ENCODE measurements at places on chromosomes 3 and 15.

- H3K27me3 ChIP-seq = no peaks in the 10 kb centered on the region
- no peaks in the 10 kb centered on the region for H3K36me3 ChIP-seq
- H3K27ac ChIP-seq = no peak overlapping the region
- no peaks in the 10 kb centered on the region for H3K4me1 ChIP-seq
- peak; percentile 8 for DNase-seq
Observed at GRCh38 chr15:63296195-63296594, 18.8 kb downstream of the APH1B start.

DNA sequence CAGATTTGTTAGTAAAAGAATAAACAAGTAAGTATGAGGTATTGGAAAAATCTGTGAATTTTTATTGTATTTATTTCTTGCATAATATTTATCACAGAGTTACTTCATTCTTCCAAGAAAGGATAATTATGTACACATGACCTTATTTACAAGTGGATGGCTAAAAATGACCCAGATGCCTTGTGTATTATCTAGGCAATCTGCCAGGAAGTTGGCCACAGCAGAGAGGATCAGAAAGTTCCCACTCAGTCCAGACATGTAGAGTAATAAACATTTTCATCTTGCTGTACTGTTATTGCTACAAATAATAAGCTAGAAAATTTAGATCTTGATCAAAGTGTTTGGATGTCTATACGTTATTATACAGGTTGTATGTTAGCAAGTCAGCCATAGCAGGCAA lies 317.1 kb downstream of the EPHA6 start:
- H3K27ac ChIP-seq = no peak overlapping the region
- no peaks in the 10 kb centered on the region for H3K4me1 ChIP-seq
- DNase-seq = no peak

DNA sequence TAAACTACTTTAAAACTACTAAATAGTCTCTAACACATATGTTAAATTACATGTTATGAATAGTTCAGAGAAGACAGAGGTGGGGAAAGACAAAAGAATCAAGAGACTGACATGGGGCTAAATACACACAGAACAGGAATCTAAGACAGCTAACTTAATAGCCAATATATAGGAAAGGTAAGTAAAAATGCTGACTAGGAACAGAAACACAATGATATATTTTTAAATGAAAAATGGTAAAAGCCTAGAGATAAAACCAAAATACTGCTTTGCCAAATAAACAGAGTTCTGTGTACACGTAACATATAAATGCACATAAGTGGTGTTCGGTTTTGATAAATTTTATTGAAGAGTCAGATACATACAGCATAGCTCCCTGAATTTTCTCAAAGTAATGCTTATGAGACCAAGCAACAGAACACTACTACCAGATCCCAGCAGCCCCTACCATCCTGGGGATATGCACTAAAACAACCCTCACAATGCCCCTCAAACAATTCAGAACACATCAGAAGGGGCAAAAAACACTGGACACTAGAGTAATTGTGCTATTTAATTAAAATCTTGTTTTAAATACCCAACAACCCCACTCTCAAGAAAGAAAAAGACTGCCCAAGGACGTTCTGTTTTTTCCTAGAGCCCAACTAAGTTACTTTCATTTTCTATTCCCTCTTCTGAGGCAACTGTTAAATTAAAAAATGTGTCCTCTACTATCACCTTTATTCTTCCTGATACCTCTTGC lies 121.1 kb downstream of the ADAM10 start:
- no peaks in the 10 kb centered on the region for H3K27me3 ChIP-seq
- H3K36me3 ChIP-seq = peaks cover 19% of the 10 kb centered on the region
- H3K27ac ChIP-seq = peak overlapping the region; percentile 77

DNA sequence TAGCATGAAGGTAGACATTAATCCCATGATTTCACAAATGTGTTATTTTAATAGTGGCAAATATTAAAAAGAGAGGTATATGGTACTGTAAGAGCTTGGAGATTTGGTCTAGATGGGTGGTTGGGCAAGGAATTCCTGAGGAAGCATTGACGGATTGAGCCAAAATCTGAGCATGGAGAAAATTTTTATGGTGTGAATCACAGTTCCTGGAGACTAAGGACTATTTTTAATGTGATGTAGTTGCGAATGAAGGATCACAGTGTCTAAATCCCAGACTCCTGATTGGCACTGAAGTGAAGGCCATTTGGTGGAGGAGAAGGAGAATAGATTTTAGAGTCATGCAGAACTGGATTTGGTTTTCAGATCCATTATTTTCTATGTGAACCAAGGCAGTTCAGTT lies 188.7 kb upstream of the FEZF2 start:
- no peaks in the 10 kb centered on the region for H3K27me3 ChIP-seq
- no peaks in the 10 kb centered on the region for H3K4me1 ChIP-seq
- no peak for DNase-seq
- no peak overlapping the region for H3K27ac ChIP-seq
- no peak overlapping the region for H3K4me3 ChIP-seq
- H3K36me3 ChIP-seq = no peaks in the 10 kb centered on the region

GRCh38 chr3:14769544-14770325 lies 49.0 kb upstream of the FGD5 start:
- no peak overlapping the region for H3K27ac ChIP-seq
- DNase-seq = no peak
- H3K4me3 ChIP-seq = no peak overlapping the region

- H3K4me1 ChIP-seq = no peaks in the 10 kb centered on the region
- no peak overlapping the region for H3K27ac ChIP-seq
- no peak for DNase-seq
- H3K4me3 ChIP-seq = no peak overlapping the region
Observed at GRCh38 chr3:102124282-102124681, 275.0 kb downstream of the NFKBIZ start.

DNA sequence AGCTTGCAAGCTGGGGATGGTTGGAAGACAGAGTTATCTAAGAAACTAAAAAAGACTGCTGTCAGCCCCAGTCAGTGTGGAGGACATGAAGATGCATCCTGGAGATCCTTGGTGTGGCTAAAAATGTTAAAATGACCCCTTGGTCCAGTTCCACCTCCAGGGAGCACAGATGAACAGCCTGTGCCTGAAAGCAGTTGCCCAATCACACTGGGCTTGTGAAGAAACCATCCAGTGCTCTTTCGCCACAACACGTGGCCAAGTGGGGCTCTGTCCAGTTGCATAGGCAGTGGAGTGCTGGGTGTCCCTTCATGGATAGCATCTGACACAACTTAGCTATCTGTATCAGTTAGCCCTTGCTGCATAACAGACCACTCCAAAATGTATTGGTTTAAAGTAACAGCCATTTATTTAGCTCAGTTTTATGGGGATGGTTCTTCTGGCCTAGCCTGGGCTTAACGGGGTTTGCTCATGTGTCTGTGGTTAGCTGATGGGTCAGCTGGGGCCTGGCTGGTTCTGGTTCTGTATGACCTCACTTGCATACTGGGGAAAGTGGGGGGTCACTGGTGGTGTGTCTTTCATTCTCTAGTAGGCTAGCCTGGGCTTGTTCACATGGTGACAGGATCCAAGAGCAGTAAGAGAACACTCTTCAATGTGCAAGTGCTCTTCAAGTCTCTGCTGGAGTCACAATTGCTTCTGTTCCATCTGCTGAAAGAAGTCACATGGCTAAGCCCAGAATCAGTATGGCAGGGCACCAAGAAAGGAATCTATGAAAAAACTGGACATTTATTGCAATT lies 226.2 kb downstream of the PDCD6IP start:
- H3K27me3 ChIP-seq = no peaks in the 10 kb centered on the region
- no peak for DNase-seq
- H3K4me3 ChIP-seq = no peak overlapping the region
- no peak overlapping the region for H3K27ac ChIP-seq

- H3K4me3 ChIP-seq = no peak overlapping the region
- no peak for DNase-seq
- no peaks in the 10 kb centered on the region for H3K4me1 ChIP-seq
- no peak overlapping the region for H3K27ac ChIP-seq
- H3K27me3 ChIP-seq = no peaks in the 10 kb centered on the region
Observed at GRCh38 chr3:120780977-120781376, 38.4 kb downstream of the GTF2E1 start.

GRCh38 chr3:60582288-60582687 lies 669.0 kb downstream of the FHIT start:
- DNase-seq = no peak
- no peaks in the 10 kb centered on the region for H3K27me3 ChIP-seq
- no peak overlapping the region for H3K27ac ChIP-seq
- no peak overlapping the region for H3K4me3 ChIP-seq
- peaks cover 2% of the 10 kb centered on the region for H3K4me1 ChIP-seq
- H3K36me3 ChIP-seq = no peaks in the 10 kb centered on the region

- DNase-seq = peak; percentile 26
- peaks cover 3% of the 10 kb centered on the region for H3K27me3 ChIP-seq
- H3K4me3 ChIP-seq = no peak overlapping the region
- H3K27ac ChIP-seq = no peak overlapping the region
Observed at GRCh38 chr3:193605876-193606275, 12.9 kb downstream of the OPA1 start.

DNA sequence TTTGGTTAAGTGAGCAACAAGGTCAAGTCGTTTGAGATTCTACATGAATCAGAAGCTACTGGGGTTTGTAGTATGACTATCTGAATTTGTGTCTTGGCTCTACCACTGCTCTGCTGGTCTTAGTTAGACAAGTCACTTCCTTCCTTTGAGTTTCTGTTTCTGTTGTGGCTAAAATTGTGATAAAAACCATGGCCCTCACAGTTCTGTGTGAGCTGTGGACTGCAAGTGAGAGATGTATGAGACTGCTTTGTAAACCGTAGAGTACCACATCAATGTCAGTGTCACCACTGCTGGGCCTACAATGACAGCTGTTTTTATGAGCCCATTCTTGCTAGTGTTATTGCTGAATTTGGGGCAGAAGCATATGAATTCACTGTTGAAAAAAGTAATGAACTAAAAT lies 32.7 kb downstream of the RARB start:
- H3K4me3 ChIP-seq = no peak overlapping the region
- no peak overlapping the region for H3K27ac ChIP-seq
- peaks cover 41% of the 10 kb centered on the region for H3K4me1 ChIP-seq
- no peaks in the 10 kb centered on the region for H3K27me3 ChIP-seq

DNA sequence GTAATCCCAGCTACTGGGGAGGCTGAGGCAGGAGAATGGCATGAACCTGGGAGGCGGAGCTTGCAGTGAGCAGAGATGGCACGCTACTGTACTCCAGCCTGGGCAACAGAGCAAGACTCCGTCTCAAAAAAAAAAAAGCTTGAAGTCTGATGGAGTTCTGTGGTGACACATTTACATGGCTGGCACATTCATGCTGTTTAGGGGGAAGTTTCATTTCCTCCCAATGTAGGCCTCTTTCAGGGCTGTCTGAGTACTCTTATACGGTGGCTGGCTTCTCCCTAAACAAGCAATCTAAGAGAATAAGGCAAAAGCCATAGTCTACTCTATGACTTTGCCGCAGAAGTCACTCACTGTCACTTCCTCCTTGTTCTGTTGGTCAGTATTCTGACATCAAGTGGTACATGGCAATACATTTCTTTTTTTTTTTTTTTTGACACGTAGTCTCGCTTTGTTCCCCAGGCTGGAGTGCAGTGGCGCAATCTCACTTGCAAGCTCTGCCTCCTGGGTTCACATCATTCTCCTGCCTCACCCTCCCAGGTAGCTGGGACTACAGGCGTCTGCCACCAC lies 41.2 kb downstream of the OIP5 start:
- H3K27me3 ChIP-seq = no peaks in the 10 kb centered on the region
- no peaks in the 10 kb centered on the region for H3K4me1 ChIP-seq
- DNase-seq = peak; percentile 5
- no peak overlapping the region for H3K4me3 ChIP-seq
- H3K27ac ChIP-seq = no peak overlapping the region

DNA sequence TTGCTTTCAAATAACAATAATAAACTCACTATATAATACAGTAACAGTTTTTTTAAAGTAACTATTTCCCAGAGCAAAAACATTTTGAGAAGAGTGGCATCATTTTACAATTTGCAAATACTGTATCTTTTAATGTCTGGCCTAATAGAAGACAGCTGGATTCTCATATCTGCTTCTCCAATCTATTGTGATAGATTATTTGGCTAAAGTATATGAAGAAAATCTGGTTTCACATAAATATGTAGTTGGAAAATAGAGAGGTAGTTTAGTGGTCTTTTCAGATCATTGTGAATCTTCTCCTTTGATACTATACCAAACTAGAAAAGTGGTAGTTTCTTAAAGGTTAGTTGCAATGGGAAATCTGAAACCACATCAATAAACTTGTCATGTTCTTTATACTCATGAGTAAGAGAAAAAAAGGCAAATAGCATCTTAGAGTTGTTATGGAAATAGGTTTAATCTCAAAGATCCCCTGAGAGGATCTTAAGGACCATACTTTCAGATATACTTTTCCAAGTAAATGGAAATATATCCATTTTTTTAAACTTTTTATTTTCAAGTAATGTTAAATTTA lies 124.8 kb upstream of the NR2E3 start:
- DNase-seq = no peak
- no peaks in the 10 kb centered on the region for H3K27me3 ChIP-seq
- H3K36me3 ChIP-seq = no peaks in the 10 kb centered on the region
- no peak overlapping the region for H3K27ac ChIP-seq
- peaks cover 3% of the 10 kb centered on the region for H3K4me1 ChIP-seq

DNA sequence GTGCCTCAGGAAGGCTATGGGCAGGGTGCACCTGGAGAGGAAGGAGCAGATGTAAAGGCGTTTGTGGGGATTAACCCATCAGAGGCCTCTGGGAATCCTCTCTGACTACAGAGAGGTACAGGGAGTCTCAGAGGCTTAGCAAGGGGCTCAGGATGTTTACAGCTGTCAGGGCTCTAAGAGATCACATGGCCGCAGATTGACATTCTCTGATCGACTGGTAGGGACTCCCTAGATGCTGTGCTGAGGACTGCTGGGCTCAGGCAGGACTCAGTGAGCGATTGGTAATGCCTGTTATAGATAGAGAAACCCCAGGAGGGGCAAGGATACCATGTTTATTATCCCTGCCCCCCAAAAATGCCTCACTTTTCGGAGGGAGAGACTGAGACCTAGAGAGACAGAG lies 103.5 kb downstream of the CORO2B start:
- no peak overlapping the region for H3K4me3 ChIP-seq
- no peak for DNase-seq
- H3K4me1 ChIP-seq = no peaks in the 10 kb centered on the region
- H3K27ac ChIP-seq = no peak overlapping the region

DNA sequence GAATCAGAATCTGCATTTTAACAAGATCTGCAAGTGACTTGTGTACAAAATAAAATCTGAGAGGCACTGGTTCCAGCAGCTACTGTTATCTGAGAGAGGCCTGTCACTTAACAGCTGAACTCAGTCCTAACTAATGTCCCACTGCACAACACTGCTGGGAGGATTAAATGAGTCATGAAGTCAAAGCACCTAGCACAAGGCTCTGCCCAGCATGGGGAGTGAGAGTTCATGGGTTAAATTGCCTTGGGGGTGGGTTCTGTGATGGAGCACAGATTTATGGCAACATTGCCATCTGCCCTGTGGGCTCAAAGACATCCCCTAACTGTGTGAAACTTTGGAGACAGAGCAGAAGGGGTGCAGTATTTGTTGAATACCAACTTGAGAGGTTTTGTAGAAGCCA lies 250.9 kb downstream of the PLCL2 start:
- H3K27me3 ChIP-seq = no peaks in the 10 kb centered on the region
- H3K4me1 ChIP-seq = peaks cover 7% of the 10 kb centered on the region
- H3K4me3 ChIP-seq = no peak overlapping the region
- H3K27ac ChIP-seq = peak overlapping the region; percentile 57

GRCh38 chr15:31326875-31327668 lies 437 bp downstream of the KLF13 start:
- H3K4me3 ChIP-seq = peak overlapping the region; percentile 86
- peaks cover 20% of the 10 kb centered on the region for H3K4me1 ChIP-seq
- peak overlapping the region; percentile 100 for H3K27ac ChIP-seq
- no peaks in the 10 kb centered on the region for H3K27me3 ChIP-seq

GRCh38 chr3:59565125-59565524 lies 515.3 kb upstream of the CFAP20DC start:
- no peak overlapping the region for H3K4me3 ChIP-seq
- H3K27me3 ChIP-seq = no peaks in the 10 kb centered on the region
- no peak overlapping the region for H3K27ac ChIP-seq
- no peaks in the 10 kb centered on the region for H3K36me3 ChIP-seq
- DNase-seq = no peak
- no peaks in the 10 kb centered on the region for H3K4me1 ChIP-seq

All from lung (tissue), 17 donors.